ENCODE measurements at places on chromosomes 4 and X.

- no peak for DNase-seq
Measured at GRCh38 chrX:264634-265455, 16.3 kb upstream of the PLCXD1 start.

GRCh38 chr4:145820407-145820806 lies 118.2 kb downstream of the ZNF827 start:
- DNase-seq: no peak

GRCh38 chr4:145523117-145523516 lies 41.5 kb downstream of the SMAD1 start:
- DNase-seq: no peak

- DNase-seq: peak; percentile 60
Measured at GRCh38 chrX:39820938-39821708, 276.6 kb downstream of the BCOR start.

DNA sequence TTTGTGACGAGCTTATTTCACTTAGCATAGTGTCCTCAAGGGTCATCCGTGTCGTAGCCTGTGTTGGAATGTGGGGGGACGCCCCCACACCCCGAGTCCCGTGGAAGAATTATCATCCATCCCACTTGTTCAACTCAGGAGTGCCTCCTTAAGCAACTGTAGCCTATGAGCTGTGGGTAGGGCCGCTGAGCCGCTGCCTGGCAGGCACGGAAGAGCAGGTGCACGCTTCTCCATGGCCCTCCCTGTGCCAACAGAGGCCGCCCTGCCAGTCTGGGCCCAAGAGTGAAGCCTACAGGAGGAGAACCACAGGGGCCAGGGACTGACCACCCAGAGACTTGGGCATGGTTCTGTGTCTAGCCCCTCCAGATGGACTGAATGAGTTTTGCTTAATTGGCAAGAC lies 2.3 kb upstream of the RGS12 start:
- no peak for DNase-seq

DNA sequence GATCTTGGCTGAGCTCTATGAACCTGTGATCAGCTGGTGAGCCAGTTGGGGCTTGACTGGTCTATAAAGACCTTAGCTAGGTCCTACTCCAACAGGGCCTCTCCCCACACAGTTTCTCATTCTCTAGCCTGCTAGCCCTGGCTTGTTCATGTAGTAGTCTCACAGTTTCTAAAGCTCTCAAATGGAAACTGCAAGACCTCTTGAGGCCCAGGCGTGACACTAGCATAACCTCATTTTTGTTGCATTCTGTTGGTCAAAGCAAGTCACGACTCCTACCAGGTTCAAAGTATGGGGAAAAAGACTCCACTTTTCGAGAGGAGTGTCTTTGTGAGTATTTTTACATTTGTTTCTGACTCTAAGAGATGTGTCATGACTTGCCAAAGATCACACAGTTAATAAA lies 50.9 kb downstream of the CEP44 start:
- DNase-seq: no peak

DNA sequence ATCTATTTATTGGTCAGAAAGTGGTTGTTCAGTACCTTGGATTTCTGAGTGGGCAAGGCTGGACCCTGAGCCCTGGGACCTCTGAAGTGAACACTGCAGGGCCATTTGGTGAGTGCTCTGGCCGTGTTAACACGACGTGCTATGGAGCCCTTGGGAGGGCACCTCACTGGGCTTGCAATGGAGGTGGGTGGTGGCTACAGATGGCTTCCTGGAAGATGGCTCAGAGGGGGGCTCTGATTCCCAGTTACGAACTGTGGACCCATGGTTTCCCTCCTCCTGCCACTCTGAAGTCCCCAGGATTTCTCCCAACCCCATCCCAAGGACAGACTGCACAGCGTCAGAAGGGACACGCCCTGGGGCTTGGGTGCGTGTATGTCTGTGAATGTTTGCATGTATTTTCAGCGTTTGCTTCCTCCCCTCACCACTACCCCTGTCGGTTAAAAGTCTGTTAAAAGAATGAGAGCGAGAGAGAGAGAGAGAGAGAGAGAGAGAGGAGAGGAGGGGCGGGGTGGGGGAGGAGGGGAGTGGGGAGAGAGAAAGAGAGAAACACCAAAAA lies 3.7 kb upstream of the RHOH start:
- DNase-seq: no peak

DNA sequence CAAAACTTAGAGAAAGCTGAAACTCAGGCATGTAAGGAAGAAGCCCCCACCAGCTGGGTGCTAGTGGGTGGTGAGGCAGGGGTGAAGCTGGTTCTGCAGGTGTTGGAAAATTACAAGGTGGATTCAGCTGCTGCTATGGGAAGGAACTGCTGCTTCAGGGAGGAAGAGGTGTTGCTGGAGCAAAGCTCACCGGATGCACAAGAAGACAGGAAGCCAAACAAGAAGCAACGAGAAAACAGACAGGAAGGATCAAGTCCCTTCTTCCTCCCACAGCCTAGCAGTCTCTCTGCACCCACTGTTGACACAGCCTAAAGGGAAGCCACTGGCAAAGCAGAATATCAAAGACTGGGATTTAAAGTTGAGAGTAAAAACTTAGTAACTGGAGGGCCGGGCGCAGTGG lies 100.2 kb upstream of the JADE1 start:
- no peak for DNase-seq

- no peak for DNase-seq
Measured at GRCh38 chr4:78155616-78156105, 98.5 kb downstream of the FRAS1 start.

GRCh38 chrX:150605603-150606002 lies 37.2 kb downstream of the MTM1 start:
- DNase-seq: no peak

GRCh38 chrX:142977128-142977914 lies 48.4 kb upstream of the SPANXN4 start:
- no peak for DNase-seq

DNA sequence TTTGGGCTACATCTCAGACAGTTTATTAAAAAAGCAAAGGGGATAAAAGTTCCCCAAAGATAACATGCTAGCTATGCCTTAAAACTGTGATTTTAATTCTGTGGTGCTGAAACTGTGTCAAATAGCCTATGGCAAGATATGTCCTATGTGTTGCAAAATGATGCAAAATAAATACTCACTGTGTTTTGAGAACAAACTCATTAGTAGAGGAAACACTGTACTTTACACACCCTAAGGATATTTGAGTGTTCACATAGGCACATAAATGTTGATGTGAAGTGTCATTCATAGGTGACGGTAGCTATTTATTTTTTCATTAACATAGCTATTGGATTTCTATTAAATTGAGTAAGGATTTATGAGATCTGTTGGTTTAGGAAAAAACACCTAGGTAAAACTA lies 351.9 kb downstream of the FAT4 start:
- DNase-seq: no peak

DNA sequence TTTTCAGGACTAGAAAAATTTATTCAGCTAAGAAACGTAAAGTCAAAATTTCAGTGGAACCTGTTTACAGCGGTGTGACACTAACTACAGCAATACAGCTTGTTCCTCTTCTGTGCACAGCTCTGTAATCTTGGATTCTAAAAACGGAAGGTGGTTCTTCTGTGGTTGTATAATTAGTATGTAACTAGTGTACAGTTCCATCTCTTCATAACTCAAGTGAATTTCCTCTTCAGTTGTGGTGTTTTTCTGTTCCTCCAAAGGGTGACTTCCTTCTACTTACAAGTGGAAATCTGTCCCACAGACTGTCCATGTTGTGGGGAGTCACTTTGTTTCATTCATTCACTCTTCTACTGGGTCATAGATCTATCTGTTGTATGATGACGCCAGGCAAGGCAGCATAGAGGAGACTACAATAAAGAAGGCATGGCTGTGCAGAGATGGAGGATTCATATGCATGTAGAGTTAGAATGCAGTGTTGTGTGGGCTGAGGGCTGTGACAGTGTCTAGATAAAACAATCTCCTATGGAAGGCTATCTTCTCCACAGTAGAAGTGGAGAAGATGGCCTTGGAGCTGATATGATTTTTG lies 5.4 kb downstream of the DAPP1 start:
- no peak for DNase-seq

- no peak for DNase-seq
Measured at GRCh38 chr4:178752954-178753525, 1310.8 kb upstream of the AGA start.

DNA sequence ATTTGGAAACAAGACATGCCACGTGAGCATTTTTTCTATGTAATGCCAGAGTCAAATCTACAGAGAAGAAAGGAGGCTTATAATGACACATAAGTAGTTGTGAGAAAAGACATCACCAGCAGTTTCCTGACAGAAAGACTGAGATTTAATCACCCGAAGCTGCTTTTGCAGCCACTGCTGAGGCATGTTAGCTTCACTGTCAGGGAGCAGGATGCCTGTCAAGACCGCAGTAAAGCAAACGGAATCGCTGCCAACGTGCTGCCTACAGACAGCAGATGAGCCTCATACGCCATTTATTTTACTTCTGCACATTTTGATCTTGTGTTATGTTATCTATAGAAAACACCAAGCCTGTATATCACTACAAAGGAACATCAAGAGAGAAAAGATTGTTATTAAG lies 68.7 kb upstream of the NDST3 start:
- DNase-seq: no peak

- no peak for DNase-seq
Measured at GRCh38 chrX:7074148-7074907, 73.2 kb upstream of the STS start.

DNA sequence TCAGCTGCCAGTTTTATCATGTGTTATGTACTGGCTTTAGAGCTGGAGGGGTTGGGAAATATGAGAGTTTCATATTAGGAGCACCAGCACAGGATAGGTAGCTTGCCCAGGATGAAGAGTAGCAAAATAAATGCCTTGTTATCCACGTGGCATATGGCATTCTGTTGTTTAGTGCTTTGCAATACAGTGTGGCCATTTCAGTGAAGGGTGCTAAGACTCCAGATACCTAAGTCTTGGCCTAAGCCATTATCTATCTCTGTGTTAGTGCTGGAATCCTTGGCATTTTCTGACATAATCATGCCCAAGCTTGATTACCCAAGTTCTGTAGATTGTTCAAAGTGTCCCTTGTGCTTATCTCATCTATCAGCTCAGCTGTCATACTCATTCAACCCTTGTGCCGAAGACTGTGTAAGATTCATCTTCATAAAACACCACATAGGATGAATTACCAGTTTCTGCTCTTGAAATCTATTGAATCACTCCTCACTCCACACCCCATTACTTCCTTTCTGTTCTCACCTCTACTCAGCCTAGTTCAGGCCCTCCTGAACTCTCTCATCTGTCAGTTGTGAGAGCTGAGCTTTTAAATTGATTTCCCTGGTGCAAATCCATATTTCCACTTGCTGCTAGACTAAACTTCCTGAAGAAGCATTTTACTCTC lies 73.5 kb downstream of the CLCN5 start:
- peak; percentile 5 for DNase-seq

GRCh38 chrX:110086916-110087484 lies 84.1 kb downstream of the TMEM164 start:
- DNase-seq: peak; percentile 36

DNA sequence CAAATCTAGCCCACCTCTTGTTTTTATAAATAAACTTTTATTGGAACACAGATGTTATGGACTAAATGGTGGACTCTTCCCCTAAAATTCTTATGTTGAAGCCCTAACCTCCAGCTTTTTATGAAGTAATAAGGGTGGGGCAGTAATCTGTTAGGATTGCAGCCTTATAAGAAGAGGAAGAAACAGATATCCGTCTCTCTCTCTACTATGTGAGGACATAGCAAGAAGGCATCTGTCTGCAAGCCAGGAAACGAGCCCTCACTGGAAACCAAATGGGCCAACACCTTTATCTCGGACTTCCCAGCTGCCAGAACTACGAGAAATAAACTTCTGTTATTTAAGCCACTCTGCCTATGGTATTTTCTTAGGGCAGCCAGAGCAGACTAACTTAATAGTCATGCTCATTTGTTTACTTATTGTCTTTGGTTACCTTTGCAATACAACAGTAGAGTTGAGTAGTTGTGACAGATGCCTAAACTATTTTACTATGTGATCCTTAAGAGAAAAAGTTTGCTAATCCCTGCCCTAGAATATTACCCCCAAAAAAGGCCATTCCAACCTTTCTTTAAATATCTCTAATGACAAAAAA lies 67.4 kb downstream of the MANBA start:
- no peak for DNase-seq

DNA sequence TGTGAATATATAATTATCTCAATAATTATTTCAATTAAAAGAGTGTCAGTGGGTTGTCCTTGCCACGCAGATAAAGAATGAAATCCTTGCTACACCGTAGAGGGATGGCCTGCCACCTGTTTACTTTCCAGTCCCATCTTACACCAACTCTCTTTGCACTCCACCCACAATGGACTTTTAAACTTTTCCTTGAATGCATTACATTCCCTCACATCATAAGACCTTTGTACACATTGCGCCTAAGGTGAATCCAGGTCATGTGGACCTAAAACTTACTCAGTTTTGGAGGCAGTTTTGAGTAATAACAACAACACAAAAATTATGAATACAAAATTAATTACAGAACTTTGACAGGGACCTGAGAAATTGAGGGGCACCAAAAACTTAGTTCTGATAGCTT lies 78.7 kb upstream of the PDE5A start:
- DNase-seq: no peak

GRCh38 chr4:77156533-77156911 lies 485 bp upstream of the CCNG2 start:
- peak; percentile 99 for DNase-seq

DNA sequence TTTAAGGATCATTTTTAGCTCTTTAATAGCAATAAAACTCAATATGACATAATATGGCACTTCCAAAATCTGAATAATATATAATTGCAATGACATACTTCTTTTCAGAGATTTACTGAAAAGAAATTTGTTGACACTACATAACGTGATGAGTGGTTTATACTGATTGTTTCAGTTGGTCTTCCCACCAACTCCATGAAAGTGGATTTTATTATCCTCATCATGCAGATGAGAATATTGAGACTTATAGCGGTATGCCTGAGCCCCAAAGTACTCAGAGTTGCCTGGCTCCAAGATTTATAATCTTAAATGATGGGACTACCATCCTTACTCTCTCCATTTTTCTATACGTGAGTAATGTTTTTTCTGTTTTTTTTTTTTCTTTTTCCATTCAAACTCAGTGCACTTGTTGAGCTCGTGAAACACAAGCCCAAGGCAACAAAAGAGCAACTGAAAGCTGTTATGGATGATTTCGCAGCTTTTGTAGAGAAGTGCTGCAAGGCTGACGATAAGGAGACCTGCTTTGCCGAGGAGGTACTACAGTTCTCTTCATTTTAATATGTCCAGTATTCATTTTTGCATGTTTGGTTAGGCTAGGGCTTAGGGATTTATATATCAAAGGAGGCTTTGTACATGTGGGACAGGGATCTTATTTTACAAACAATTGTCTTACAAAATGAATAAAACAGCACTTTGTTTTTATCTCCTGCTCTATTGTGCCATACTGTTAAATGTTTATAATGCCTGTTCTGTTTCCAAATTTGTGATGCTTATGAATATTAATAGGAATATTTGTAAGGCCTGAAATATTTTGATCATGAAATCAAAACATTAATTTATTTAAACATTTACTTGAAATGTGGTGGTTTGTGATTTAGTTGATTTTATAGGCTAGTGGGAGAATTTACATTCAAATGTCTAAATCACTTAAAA lies 15.3 kb downstream of the ALB start:
- no peak for DNase-seq

GRCh38 chrX:30219372-30219771 lies 4.0 kb downstream of the MAGEB2 start:
- DNase-seq: no peak

GRCh38 chrX:129979207-129979920 lies 3.1 kb upstream of the BCORL1 start:
- no peak for DNase-seq

All from GM03348 (cell line).